Brain pericyte (primary cell): ENCODE measurements at places on chromosomes 6 and 20.

- DNase-seq = no peak
Measured at GRCh38 chr20:51238675-51239305, 215.9 kb upstream of the KCNG1 start.

- DNase-seq = no peak
Measured at GRCh38 chr20:21583486-21584168, 69.8 kb upstream of the NKX2-2 start.

- DNase-seq = no peak
Measured at GRCh38 chr20:52828199-52828598, 144.0 kb upstream of the TSHZ2 start.

DNA sequence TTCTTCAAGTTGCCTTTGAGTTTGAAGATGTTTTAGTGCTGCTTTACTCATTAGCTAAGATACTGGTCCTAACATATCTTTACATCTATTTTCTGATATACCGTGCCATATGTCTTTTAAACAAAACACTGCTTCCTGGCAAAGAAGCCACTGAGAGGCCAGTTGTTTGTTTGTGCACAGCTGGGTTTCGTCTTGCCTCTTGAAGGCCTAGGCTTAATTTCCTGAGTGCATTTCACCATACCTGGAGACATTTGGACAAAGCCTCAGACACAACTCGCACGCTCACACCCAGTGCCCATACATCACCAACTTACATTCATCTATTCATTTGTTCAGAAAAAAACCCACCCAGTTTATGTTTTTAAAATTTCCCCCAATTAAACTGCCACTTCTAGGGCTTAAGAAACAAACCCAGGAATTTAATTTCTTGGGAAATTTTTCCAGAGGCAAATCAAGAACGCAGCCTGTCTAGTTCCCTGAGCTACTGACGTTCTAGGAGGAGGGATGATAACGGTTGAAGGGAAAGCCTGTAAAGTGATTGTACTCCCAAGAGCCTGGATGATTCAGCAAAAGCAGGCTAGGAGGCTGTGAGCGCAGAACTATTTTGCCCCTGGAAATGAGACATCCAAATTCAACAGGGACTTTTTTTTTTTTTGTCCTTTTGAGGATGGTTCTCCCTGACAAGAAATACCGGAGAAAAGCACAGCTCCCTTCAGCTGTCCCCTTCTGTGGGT is 77.7 kb downstream of the OLIG3 start:
- DNase-seq = no peak

GRCh38 chr6:91634791-91635190 is 1047.9 kb upstream of the MAP3K7 start:
- no peak for DNase-seq

DNA sequence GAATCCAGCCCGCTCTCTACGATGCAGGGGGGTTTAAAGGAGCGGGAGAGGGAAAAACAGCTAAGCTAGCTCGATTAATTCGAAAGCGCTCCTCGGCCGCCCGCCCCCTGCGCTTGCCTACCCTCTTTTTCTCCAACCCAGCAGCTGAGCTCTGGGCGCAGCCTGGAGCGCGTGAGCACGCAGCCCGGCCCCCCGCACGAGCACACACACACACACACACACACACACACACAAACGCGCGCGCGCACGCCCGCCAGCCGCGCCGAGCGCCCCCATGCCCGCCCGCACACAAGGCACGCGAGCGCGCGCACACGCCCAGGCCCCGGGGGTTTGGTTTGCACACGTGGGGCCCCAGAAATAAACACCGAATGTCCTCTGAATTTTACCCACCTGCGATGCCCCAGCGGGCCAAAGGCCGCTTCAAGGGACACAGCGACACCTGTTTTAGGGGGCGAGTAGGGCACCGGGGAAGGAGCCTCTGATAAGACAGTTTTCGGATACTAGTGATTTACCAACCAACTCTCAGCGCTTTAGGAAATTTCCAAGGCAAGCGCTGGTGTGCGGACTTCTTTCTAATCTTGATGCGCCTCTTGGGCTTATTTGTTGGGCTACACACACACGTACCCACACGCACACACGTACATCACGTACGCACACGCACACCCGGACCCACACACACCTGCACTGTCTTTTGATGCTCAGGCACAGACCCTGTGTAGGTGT is 802 bp upstream of the NRN1 start:
- no peak for DNase-seq

DNA sequence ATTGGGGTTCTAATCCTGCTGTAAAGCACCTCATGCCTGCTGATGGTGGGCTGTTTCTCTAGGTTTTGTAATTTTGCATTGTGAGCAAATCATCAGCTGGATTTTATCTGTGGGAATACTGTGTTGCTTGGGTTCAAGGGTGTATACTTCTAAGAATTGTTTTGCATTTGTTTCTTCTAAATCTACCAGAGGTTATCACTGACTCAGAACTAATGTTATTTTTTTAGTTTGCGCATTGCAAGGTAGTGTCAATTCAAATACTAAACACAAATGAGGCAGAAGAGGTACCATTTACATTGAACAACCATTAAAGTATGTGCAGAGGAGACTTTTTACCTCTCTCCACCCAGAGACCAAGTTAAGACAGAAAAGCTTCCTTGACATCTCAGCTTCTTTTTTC is 60.0 kb downstream of the CEP162 start:
- no peak for DNase-seq

DNA sequence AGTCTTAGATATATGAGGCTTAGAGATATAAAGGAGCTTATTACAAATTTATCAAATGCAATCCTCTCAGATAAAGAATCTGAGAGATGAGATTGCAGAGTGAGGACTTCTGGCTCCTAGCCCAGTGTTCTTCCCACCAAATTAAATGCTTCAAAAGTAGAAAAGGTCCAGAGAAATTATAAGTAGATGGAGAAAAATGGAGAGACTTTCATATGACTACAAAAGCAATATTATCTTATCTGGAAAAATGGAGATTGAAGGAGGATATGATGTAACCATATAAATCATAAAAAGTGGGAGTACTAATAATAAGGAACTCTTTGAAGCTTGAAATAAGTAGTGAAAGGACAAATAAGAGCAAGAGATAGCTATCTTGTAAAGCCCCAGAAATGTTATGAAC is 2.8 kb downstream of the KCTD20 start:
- no peak for DNase-seq

DNA sequence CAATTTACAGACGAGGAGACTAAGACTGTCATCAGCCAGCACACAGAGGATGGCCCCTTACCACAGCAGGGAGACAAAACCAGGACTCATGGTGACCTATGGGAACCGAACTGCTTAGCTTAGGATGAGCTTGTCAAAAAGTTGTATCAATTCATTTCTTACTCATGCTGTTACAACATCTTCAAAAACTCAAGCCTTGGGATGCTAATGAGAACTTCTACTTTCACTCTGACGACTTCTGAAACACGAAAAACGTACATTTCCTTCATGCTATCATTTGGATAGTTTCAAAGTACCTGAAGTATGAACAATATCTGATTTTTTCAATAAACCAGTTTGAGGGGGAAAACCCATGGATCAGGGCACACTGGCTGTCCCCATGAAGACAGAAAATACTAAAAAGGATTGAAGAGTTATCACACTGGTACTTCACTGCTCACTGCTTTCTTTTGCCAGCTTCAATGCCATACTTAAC is 31.9 kb downstream of the HIVEP2 start:
- no peak for DNase-seq

DNA sequence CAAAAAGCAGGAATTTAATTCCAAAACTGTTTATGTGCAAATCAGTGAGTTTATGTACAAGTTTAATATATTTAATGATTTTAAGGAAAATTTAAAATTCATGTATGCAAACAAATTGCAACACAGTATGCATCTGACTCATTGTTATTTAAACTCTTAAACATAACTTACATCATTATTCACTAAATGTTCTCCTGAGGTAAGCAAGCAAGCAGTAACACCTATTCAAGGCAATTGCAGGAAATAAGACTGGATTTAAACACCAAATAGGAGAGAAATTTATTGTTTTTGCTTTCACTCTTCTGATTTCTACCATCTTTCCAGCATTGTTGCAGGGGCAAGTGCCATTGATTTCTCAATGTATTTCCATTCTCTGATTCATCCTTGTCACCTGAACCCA is 239.5 kb downstream of the TFAP2A start:
- DNase-seq = no peak

GRCh38 chr6:55827818-55828522 is 47.4 kb downstream of the BMP5 start:
- no peak for DNase-seq

- no peak for DNase-seq
Measured at GRCh38 chr6:2855061-2855519, 13.4 kb upstream of the SERPINB1 start.

DNA sequence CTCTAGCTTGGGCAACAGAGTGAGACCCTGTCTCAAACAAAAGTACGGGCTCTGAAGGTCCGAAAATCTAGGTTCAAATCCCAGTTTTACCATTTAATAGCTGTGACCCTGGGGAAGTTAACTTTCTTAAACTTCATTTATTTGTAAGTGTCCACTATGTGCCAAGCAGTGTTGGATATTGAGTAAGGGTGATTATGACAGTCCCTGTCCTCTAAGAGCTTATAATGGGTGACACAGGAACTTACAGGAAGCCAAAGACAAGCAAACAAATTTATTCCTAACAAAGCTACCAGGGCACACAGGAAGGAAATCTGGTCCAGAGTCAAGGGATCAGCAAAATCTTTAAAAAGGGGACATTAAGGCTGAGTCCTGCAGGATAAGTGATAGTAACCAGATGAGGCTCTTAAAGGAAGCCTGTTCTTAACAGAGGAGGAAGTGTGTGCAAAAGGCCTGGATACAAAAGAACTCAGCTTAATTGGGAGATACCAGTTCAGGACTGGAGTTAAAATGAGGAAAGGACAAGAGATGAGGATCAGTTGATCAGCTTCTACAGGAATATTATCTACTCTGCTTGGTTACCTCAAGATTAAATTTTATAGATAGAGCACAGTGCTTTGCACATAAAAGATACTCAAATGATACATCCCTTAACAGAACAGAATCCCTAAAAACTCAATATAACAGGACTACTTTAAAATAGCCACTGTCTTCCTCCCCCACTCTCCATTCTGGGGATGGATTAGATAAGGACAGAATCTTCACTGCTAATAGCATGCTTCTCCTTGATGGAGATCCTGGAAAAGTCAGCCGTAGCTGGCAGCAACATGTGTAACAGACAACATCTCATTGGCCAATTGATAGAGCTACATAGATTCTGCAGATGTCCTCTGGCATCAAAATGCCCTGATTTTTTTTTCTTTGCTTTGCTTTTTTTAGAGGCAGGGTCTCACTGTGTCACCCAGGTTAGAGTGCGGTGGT is 6.1 kb downstream of the SNX3 start:
- no peak for DNase-seq

DNA sequence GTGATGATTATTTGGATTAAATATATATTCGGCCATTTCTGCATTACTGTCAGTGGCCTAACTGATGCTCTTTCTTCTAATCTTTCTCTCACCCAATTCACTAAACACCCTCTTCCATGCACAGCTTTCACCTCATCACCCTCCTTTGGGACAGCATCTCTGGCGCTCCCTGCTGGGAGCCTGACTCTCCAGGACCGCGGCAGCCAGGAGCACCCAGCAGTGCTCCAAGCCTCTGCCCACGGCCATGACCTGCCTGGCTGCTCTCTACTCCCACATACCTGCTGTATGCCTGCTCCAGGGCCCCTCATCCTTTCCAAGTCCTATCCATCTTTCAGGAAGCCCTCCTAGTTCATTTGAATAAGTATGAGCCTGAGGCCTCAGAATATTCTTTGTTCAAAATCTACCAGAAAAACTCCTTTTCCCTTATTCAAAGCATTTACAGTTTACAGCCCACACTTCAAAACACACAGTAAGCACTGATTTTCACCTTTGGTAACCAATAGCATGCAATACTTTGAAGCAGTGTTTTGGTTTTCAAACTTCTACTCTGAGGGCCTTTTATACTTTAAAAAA is 15.2 kb downstream of the CTCFL start:
- DNase-seq = no peak

DNA sequence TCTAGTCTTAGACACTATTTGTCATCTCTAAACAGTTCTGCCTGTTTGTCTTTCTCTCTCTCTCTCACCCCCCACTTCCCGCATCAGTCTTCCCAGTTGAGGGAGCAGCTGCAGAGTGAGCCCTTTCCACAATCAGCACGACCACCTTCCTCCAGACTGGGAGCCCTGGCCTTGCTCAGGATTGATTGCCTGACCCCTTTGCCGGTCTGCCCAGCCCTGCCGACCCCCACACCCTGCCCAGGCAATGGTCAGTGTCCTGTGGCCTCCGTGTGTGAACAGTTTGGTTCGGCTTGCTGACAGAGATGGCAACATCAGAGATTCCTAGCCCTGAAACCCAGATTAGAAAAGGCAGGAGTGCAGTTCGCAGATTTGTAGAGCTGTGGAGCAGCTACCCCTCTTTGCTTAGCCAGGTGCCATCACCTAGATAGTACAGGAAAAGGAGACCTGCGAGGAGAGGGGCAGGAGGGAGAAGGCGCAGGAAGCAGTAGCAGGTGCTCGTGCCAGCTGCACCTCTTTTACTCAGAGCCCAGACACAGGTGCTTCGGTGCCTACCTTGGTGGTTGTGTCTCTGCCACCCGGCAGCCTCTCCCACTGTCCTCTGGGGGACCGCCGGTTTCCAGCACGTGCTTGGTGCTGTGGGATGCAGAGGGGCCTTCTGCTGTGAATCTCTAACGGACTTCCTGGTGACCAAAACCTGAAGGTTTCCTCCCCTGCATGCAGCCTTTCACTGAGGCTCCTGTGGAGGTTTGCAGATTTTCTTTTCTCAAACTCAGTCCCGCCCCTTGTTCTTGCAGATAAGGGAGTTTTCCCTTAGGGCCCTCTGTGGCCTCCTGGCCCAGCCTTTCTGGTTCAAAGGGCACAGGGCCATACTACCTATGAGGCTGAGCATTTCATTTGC is 92.4 kb downstream of the SCML4 start:
- no peak for DNase-seq

DNA sequence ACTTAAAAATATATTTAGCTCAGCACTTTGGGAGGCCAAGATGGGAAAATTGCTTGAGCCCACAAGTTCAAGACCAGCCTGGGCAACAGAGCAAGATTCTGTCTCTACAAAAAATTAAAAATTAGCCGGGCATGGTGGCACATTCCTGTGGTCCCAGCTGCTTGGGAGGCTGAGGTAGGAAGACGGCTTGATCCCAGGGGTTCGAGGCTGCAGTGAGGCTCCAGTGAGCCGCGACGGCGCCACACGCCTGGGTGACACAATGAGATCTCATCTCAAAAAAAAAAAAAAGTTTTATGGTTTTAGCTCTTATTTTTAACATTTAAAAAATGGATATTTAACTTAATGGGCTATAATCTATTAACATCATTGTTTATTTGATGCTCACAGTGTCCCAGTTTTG is 97.2 kb upstream of the RIPOR2 start:
- no peak for DNase-seq
